ENCODE measurements at places on chromosomes 7 and 10.

GRCh38 chr10:132373241-132373955 lies 23.6 kb upstream of the PWWP2B start:
- no peaks in the 10 kb centered on the region for H3K27me3 ChIP-seq
- H3K36me3 ChIP-seq = peaks cover 18% of the 10 kb centered on the region

GRCh38 chr7:110854166-110854565 lies 236.8 kb upstream of the LRRN3 start:
- no peaks in the 10 kb centered on the region for H3K36me3 ChIP-seq
- no peak overlapping the region for H3K27ac ChIP-seq
- DNase-seq = no peak
- H3K4me1 ChIP-seq = peaks cover 26% of the 10 kb centered on the region

GRCh38 chr7:157898261-157898660 lies 561.5 kb downstream of the DNAJB6 start:
- H3K27ac ChIP-seq = no peak overlapping the region
- no peaks in the 10 kb centered on the region for H3K4me1 ChIP-seq
- no peaks in the 10 kb centered on the region for H3K36me3 ChIP-seq
- H3K27me3 ChIP-seq = peaks cover 1% of the 10 kb centered on the region
- DNase-seq = no peak

GRCh38 chr10:118139321-118139720 lies 92.6 kb upstream of the RAB11FIP2 start:
- peaks cover 8% of the 10 kb centered on the region for H3K27me3 ChIP-seq
- H3K36me3 ChIP-seq = no peaks in the 10 kb centered on the region
- peaks cover 10% of the 10 kb centered on the region for H3K4me1 ChIP-seq
- DNase-seq = no peak

DNA sequence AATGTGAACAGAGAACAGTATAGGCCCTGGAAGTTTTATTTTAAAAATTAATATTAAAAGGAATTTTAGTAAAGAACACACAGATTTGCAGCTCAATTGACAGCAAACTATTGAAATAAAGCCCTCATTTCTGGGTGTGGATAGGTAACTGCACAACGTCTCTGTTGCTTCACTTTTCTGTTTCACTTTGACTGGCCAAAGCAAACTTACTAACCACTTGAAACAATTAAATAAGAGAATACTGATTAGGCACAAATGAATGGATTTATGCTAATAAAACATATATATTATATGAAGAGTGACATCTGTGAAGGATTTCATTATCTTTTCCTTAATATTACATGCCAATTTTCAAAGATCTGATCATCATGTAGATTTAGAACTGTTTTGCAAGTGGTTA lies 11.9 kb downstream of the ZNF804B start:
- no peak overlapping the region for H3K27ac ChIP-seq
- no peak overlapping the region for H3K4me3 ChIP-seq
- no peak for DNase-seq
- H3K27me3 ChIP-seq = peaks cover 23% of the 10 kb centered on the region
- H3K36me3 ChIP-seq = no peaks in the 10 kb centered on the region

GRCh38 chr7:107622894-107623293 lies 37.7 kb upstream of the SLC26A4 start:
- no peaks in the 10 kb centered on the region for H3K36me3 ChIP-seq
- H3K27ac ChIP-seq = no peak overlapping the region
- H3K4me1 ChIP-seq = peaks cover 4% of the 10 kb centered on the region
- H3K4me3 ChIP-seq = no peak overlapping the region
- DNase-seq = no peak

GRCh38 chr10:16583382-16583781 lies 61.7 kb upstream of the C1QL3 start:
- H3K27me3 ChIP-seq = peaks cover 28% of the 10 kb centered on the region
- no peaks in the 10 kb centered on the region for H3K36me3 ChIP-seq
- H3K4me3 ChIP-seq = no peak overlapping the region
- H3K4me1 ChIP-seq = no peaks in the 10 kb centered on the region

GRCh38 chr10:67785098-67785497 lies 52.9 kb downstream of the DNAJC12 start:
- H3K36me3 ChIP-seq = no peaks in the 10 kb centered on the region
- H3K4me1 ChIP-seq = peaks cover 6% of the 10 kb centered on the region
- peaks cover 12% of the 10 kb centered on the region for H3K27me3 ChIP-seq
- no peak overlapping the region for H3K4me3 ChIP-seq
- no peak for DNase-seq
- H3K27ac ChIP-seq = no peak overlapping the region

GRCh38 chr7:154338701-154339506 lies 286.7 kb downstream of the DPP6 start:
- no peaks in the 10 kb centered on the region for H3K4me1 ChIP-seq
- no peak overlapping the region for H3K27ac ChIP-seq
- no peak for DNase-seq
- H3K36me3 ChIP-seq = no peaks in the 10 kb centered on the region
- peaks cover 2% of the 10 kb centered on the region for H3K27me3 ChIP-seq

- H3K27me3 ChIP-seq = peaks cover 23% of the 10 kb centered on the region
- peaks cover 2% of the 10 kb centered on the region for H3K4me1 ChIP-seq
- no peak for DNase-seq
- no peak overlapping the region for H3K27ac ChIP-seq
These were observed 11.5 kb upstream of the KLRG2 start for GRCh38 chr7:139494835-139495579.

DNA sequence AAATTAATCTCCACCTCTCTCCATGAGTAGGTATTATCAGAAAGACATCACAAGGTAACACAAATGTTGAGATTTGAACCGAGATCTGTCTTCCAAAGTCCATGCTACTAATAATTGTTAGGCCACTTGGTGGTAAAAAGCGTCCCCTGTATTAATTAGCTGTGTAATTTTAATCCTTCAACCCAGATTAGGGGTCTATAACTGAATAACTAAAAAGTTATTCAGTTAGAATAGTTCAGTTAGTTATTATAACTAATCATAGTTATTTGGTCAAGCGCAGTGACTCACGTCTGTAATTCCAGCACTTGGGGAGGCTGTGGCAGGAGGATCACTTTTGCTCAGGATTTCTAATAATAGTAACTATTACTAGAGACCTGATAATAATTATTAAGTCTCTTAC lies 5.6 kb downstream of the PDSS1 start:
- peaks cover 21% of the 10 kb centered on the region for H3K36me3 ChIP-seq
- H3K27me3 ChIP-seq = no peaks in the 10 kb centered on the region
- no peak for DNase-seq
- no peak overlapping the region for H3K27ac ChIP-seq
- H3K4me1 ChIP-seq = peaks cover 9% of the 10 kb centered on the region

- DNase-seq = no peak
- H3K27ac ChIP-seq = no peak overlapping the region
- H3K4me1 ChIP-seq = peaks cover 29% of the 10 kb centered on the region
- H3K27me3 ChIP-seq = no peaks in the 10 kb centered on the region
- no peak overlapping the region for H3K4me3 ChIP-seq
These were observed 47.7 kb downstream of the AMZ1 start for GRCh38 chr7:2735744-2736143.

DNA sequence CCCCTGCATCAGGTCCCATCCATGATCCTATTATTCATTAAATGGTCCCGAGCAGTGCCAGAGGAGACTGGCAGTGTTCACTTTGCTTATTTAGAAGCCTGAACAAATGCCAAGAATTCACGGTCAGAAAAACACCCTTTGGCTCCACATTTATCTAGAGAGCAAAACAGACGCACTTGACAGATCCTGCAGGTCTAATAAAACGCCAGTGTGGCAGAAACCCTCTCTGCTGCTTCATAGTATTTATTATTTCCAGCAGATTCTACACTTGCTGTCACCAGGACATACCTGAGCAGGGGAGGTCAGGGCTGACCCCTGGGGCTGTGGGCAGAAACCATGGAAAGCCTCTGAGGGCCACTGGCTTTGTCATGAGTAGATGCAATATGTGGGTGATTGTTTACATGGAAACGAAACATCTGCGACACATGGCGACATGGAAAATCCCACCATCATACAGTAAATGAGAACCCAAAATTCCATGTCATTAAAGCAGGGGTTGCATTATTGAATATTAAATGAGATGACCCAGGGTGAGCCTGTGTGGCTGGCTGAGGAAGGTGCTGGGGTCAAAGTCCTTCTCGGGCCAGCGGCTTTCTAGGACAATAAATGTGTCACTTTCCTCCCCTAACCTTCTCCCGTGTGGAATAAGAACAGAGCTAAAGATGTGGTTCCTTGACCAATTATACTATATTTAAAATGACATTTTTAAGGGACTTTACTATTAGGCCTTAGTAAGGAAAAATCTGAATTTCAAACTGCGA lies 205.9 kb upstream of the SVIL start:
- peaks cover 6% of the 10 kb centered on the region for H3K36me3 ChIP-seq
- DNase-seq = no peak
- H3K27ac ChIP-seq = peak overlapping the region; percentile 98
- peaks cover 46% of the 10 kb centered on the region for H3K4me1 ChIP-seq
- no peaks in the 10 kb centered on the region for H3K27me3 ChIP-seq

GRCh38 chr10:101781984-101782810 lies 1.0 kb downstream of the NPM3 start:
- H3K27me3 ChIP-seq = peaks cover 37% of the 10 kb centered on the region
- DNase-seq = no peak
- no peak overlapping the region for H3K27ac ChIP-seq
- H3K4me1 ChIP-seq = peaks cover 42% of the 10 kb centered on the region
- peaks cover 19% of the 10 kb centered on the region for H3K36me3 ChIP-seq
- H3K4me3 ChIP-seq = peak overlapping the region; percentile 100

- no peaks in the 10 kb centered on the region for H3K4me1 ChIP-seq
- DNase-seq = no peak
- no peak overlapping the region for H3K27ac ChIP-seq
- no peak overlapping the region for H3K4me3 ChIP-seq
- no peaks in the 10 kb centered on the region for H3K27me3 ChIP-seq
These were observed 620.0 kb downstream of the SH2D4B start for GRCh38 chr10:81157681-81158080.

DNA sequence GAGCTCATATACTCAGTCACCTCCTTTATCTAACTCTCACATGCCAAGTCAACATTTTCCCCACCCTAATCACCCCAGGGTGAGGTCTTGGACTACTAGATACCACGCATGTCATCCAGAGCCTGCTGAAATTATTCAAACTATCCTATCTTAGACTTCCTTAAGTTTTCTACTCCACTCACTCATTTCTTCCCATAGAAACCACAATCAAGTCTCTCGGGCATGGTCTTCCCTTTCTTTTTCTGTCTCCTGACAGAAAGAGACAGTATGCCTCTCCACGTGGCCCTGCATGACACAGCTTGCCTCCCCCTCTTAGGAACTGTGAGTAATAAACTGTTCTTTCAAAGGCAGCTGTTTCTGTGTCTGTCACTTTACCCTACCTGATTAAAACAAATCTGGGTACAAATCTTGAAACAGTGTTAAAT lies 29.4 kb downstream of the TAS2R41 start:
- H3K27ac ChIP-seq = no peak overlapping the region
- H3K4me1 ChIP-seq = peaks cover 2% of the 10 kb centered on the region
- peaks cover 1% of the 10 kb centered on the region for H3K27me3 ChIP-seq

DNA sequence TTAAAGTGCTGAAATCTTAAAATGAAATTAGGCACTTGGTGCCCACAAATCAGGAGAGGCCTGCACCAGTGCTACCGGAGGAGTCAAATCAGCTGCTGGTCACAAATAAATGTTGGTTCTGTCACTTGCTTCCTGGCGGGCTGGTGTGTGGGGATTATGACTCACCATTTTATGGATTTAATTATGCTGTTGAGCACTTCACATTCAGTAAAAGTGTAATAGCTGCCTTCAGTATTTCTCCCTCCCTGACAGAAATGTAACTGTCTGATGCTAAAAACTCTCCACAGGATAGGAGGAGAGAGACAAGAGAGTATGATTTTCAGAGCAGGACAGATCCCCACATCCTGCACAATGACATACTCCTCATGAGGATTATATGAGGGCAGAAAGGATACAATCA lies 186.0 kb downstream of the JAZF1 start:
- peaks cover 13% of the 10 kb centered on the region for H3K4me1 ChIP-seq
- H3K36me3 ChIP-seq = no peaks in the 10 kb centered on the region
- peaks cover 1% of the 10 kb centered on the region for H3K27me3 ChIP-seq
- H3K4me3 ChIP-seq = no peak overlapping the region
- DNase-seq = no peak

DNA sequence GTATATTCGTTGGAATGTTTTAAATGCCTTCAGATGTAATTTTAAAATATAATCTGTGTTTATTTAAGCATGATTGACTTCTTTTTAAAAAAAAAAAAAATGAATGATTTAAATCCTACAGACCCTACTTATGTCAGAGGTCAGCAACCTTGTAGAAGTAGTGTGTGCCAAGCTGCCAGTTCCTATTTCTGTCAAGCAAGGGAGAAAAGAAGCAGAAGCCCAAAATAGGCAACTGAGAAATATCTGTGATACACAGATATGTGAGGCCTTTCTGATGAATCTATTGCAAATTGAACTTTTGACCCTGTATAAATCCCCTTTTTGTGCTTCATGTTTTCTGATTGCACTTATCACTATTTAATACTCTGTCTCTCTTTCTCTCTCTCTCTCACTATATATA lies 199.5 kb downstream of the LRRN3 start:
- peaks cover 15% of the 10 kb centered on the region for H3K36me3 ChIP-seq
- H3K27ac ChIP-seq = no peak overlapping the region
- H3K27me3 ChIP-seq = no peaks in the 10 kb centered on the region
- peaks cover 29% of the 10 kb centered on the region for H3K4me1 ChIP-seq
- H3K4me3 ChIP-seq = no peak overlapping the region

DNA sequence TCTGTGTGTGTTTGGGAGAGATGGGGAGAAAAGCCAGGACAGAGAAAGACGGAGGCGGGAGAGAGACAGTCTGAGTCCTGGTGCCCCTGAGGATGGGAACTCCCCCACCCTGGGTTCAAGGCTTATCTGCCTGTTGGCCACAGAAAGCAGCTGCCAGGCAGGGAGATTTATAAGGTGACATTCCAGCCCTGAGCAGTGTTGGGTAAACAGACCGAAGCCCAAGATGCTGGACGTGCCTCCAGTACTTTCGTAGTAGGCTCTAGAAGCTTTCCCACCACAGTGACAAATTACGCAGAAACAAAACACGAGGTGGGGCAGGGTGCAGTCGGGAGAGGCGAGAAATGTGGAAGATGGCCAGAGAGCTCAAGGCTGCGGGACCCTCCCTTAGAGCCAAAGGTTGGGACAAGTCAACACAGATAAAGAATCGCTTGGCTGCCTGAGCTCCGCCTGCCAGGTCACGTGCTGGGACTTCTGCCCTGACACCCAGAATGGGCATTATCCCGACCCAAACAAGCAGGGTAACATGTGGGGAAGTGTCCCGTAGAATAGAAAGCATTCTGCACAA lies 41.1 kb downstream of the CCDC3 start:
- peak overlapping the region; percentile 48 for H3K27ac ChIP-seq
- H3K4me1 ChIP-seq = peaks cover 30% of the 10 kb centered on the region
- H3K4me3 ChIP-seq = peak overlapping the region; percentile 0
- H3K36me3 ChIP-seq = no peaks in the 10 kb centered on the region
- peaks cover 1% of the 10 kb centered on the region for H3K27me3 ChIP-seq
- no peak for DNase-seq

- H3K27ac ChIP-seq = peak overlapping the region; percentile 9
- DNase-seq = no peak
- H3K36me3 ChIP-seq = no peaks in the 10 kb centered on the region
- H3K4me3 ChIP-seq = no peak overlapping the region
- peaks cover 36% of the 10 kb centered on the region for H3K4me1 ChIP-seq
These were observed 9.3 kb upstream of the HUS1 start for GRCh38 chr7:47988496-47989386.

DNA sequence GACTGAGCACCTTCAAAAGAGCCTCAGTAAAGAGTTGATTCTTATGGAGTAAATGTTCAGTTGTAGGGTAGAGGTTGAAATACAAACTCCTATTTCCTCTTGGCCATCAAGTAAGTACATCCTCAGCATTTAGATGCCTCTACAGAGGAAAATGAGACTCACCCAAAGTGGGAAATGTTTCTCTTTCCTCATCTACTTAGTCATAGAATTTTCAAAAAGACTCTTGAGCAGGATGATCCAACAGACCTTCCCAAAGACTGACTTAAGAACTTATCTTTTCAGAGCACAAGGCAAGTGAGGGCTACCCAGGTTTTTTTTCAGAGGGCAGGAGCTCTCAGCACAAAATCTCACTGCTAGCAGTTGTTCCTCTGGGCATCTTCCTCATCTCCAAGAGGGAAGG lies 449.1 kb downstream of the KCNMA1 start:
- H3K27ac ChIP-seq = no peak overlapping the region
- DNase-seq = no peak
- no peaks in the 10 kb centered on the region for H3K27me3 ChIP-seq
- H3K4me1 ChIP-seq = peaks cover 40% of the 10 kb centered on the region

All from mesothelial cell of epicardium (in vitro differentiated cells).